ENCODE measurements at places on chromosomes 5 and 9.
A peak's percentile ranks its signal among the peaks of the same experiment; 100 is the strongest.

- DNase-seq: no peak
Observed at GRCh38 chr5:96115147-96115807, 153.6 kb upstream of the ELL2 start.

- DNase-seq: peak; percentile 85
Observed at GRCh38 chr5:178145965-178146820, 7.5 kb downstream of the NHP2 start.

GRCh38 chr9:87622923-87623322, 103.0 kb upstream of the CTSL start:
- no peak for DNase-seq

GRCh38 chr9:112884101-112884500, 6.6 kb downstream of the SLC46A2 start:
- no peak for DNase-seq

GRCh38 chr9:85430659-85431338, 311.0 kb downstream of the AGTPBP1 start:
- DNase-seq: no peak

Data from MCF 10A (cell line).